Stimulated activated CD4-positive, alpha-beta T cell treated with anti-CD3 and anti-CD28 coated beads, Interleukin-1b, Interleukin-23, amount 100 ng/mL, for 1 hour (primary cell): ENCODE measurements at places on chromosomes 6 and 20.

DNA sequence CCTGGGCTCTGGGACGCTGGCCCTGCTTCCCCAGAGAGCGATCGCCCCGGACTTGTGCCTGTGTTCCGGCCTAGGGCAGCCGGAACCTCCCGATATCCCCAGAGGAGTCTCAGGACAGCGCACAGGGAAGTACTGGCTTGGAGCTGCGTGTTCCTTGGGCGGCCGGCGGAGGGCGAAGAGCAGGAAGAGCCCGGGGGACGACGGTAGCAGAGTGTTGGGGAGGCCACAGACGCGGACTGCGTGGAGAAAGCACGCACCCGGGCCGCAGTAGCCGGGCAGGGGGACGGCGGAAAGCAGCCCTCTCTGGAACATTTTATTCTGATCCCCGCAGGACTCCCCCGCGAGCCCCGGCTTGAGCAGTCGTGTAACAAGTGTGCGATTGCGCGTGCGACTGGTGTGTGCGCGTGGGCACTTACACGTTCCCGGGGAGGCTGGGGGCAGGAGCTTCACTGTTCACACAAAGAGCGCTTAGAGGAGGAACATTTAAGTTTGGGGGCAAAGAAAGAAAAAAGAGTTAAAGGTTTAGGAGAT, 36.1 kb downstream of the NCR2 start:
- no peak for DNase-seq

DNA sequence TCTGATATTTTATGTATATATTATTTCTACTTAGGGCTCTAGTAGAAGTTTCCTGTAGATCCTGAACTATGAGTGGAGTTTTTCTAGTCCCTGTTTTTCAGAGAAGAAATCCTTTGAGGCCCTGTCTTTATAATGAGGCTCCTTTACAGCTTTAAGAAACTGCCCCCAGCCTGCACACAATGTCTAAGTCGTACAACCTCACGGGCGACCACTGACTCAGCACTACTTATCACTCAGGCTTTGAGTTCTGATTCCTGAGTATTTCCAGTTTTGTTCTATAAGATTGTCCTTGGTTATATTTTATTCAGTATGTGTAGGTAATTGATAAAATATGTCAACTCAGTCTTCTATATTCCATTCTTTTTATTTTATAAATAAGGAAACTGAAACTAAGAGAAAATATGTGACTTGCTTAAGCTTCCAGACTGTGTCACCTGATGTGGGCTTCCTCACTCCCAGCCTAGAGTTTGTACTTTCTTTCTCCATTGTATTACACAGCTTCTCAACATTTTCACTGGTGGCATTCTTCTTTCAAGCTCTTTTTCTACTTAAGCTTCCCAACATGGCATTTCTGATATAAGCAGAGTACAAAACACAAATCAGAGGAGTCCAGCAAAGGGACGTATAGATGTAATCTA, 167.0 kb downstream of the TBX18 start:
- DNase-seq = no peak

- no peak for DNase-seq
Observed at GRCh38 chr6:56572788-56573471, 69.8 kb downstream of the DST start.

DNA sequence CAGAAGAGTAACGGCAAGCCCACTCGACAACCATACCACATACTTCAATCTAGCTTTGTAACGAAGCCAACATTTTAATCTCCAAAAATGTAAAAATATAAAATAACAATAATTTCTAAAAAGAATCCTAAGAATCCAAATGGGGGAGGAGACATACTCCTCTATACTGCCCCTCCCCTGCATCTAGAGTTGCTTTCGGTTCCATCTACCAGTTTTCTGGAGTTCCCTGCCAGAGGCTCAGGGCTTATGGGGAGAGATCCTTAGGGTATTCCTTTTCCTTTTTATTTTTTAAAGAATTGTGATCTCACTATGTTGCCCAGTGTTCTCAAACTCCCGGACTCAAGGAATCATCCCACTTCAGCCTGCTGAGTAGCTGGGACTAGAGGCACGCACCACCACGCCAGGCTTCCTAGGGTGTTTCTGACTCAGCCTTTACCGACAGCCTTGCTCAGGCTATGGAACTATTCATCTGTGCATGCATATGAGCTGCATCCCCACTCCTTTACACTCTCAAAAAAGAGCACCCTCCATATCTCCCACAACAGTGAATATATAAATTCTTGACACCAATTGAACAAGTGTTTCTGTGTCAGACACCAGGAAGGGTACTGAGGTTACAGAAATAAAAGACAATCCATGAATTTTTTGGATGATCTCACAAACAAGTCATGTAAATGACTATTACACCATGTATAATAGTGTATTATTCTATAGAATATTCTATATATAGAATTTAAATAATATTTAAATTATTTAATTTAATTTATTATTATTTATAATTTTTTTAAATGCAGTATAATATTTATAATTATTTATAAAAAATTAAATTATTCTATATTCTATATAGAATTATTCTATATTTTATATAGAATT, 40.7 kb upstream of the UBR2 start:
- DNase-seq = no peak

DNA sequence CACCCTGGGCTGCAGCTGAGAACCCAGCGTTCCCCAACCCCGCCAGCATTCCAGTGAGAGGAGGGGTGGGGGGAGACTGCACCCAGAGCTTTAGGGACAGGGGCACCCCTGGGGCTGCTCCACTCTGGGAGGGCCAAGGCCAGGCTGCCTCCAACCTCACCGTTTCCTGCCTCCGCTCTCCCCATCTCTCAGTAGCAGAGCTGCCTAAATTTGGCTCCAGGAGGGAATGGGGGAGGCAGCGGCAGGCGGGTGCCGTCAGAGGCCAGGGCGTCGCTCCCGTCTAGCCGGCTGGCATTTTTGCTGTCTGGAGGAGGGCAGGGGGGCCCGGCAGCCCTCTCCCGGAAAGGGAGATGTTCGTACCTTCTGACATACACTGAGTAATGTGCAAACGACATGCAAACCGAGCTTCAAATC, 46.6 kb downstream of the NOL4L start:
- no peak for DNase-seq

DNA sequence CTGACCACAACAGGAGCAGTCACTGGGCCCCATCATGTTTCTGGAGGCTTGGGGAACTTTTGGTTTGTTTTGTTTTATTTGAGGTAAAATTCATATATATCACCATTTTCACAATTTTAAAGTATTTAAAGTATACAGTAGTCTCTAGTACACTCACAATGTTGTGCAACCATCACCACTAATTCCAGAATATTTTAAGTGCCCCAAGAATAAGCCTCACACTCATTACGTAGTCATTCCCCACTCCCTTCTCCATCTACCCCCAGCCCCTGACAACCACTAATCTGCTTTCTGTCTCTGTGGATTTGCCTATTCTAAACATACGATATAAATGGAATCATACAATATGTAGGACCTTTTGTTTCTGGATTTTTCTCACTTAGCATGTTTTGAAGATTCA, 29.0 kb downstream of the RTN4IP1 start:
- no peak for DNase-seq

GRCh38 chr6:150633486-150633834, 33.8 kb downstream of the PLEKHG1 start:
- DNase-seq = no peak

DNA sequence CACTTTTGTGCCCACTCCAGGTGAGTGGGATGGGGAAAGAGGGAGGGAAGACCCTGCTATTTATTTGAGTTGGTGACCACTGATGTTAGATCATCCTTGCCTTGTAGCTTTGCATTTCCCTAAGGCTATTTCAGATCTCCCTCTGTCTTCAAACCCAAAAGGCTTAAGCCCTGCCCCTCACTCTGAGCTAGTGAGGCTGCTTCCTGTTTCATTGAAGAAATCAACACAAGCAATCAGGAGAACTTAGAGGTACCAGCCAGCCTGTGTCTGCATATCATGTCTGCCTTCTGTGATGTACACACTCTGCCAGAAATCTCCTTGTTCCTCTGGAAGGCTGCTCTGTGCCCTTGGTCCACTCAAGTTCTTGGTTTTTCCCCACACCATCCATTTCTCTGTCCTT, 135.3 kb downstream of the ARID1B start:
- no peak for DNase-seq

DNA sequence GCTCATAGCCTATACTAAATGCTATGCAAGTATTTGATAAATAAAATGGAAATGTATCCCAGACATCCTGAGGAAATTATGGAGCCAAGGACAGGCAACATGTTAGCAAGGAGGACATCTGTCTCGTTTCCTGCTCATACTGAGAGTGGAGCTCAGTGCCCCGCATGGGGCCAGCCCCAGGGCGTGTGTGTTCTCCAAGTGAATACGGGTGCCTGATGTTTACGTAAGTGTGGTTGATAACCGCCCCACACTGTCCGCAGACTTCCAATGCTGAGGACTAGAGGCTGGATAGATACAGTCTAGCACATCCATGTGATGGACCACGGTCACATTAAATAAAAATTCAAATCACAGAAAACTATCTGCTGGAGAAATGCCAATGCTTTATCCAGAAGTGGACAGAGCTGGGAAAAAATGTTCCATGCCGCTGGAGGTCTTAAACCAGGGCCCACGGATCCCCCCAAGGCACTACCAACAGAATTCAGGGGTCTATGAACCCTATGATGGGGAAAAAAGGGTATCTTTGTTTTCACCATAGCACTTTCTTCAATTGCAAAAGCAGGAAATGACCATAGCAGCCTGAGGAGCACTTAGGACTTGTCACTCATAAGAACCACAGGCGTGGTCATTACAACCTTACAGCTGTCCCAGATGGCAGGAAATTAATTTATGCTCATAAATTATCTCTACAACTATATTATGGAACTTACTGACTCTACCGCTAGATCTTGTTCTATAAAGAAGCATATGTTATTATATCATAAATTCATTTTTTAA, 24.9 kb downstream of the TGM2 start:
- no peak for DNase-seq

GRCh38 chr6:120129228-120129627, 779.7 kb upstream of the MAN1A1 start:
- no peak for DNase-seq

- DNase-seq = no peak
Observed at GRCh38 chr20:20492521-20493332, 124.8 kb downstream of the INSM1 start.

DNA sequence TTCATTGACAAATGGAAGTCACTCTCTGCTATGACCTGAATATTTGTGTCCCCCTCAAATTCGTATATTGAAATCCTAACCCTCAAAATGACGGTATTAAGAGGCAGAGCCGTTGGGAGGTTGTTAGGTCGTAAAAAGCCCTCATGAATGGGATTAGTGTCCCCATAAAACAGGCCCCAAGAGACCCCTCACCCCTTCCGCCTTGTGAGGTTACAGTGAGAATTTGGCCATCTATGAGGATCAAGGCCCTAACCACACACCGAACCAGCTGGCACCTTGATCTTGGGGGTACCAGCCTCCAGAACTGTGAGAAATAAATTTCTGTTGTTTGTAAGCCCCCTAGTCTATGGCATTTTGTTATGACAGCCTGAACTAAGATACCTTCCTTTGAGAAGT, 52.5 kb upstream of the SLC22A16 start:
- DNase-seq = no peak

- DNase-seq = no peak
Observed at GRCh38 chr6:74937936-74938335, 267.9 kb downstream of the COL12A1 start.
